AML-193 (cell line): ENCODE measurements at places on chromosomes 5 and 9.

DNA sequence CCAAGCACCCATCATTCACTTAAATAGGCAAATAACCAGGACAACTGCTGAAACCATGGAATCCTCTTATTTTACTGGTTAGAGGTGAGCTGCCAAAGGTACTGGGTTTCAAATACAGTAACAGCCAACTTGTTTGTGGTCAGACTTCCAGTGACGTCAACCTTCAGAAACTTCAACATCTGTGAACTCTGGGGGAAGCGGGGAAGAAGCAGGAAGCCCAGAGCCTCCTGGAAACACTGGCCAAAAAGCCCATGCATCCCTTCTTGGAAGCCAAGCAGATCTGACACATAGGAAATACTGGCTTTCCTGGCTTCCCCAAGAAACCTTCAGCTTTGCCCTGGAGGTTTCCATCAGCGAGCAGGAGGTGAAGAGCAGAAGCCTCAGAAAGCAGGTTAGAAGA, 4.9 kb upstream of the FRRS1L start:
- DNase-seq = no peak

DNA sequence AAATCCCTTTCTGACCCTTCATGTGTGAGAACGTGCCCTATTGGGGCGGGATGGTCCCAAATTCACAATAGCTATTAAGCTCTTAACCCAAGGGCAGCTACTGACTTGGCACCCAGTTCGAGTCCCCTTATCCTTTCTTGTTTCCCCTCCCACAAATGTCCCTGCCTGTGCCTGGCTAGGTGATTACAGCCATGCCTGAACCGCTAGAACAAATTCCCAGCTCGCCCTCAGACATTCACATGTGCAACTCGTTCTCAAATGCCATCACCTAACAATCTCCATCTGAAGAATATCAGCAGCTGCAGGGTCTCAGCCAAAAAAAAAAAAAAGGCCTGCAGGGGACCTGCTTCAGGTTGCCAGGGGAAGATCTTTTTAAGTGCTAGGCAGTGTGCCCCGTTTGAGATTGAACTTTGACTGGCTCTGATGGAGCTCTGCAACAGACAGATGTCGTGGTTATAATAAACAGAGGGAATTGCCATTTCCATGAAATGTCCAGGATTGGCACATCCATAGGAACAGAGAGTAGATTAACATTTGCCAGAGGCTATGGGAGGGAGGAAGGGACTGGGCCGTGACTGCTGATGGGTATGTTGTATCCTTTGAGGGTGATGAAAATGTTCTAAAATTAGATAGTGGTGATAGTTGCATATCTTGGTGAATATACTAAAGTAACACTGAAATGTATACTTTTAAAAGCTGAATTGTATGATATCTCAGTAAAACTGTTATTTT, 347.2 kb upstream of the WWC1 start:
- DNase-seq = no peak

- no peak for DNase-seq
Measured at GRCh38 chr9:125822902-125823301, 75.7 kb downstream of the PBX3 start.

DNA sequence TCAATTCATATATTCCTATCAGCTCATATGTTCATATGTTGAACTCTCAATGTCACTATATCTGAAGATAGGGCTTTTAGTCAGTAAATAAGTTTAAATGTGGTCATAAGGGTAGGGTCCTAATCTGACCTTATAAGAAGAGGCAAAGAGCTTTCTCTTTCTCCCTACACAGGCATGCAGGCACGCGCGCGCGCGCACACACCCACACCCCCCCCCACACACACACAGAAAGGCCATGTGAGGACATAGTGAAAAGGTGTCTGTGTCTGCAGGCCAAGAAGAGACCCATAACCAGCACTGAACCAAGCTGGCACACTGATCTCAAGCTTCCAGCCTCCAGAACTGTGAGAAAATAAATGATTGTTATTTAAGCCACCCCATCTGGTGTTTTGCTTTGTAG, 76.0 kb downstream of the PDE4D start:
- no peak for DNase-seq

DNA sequence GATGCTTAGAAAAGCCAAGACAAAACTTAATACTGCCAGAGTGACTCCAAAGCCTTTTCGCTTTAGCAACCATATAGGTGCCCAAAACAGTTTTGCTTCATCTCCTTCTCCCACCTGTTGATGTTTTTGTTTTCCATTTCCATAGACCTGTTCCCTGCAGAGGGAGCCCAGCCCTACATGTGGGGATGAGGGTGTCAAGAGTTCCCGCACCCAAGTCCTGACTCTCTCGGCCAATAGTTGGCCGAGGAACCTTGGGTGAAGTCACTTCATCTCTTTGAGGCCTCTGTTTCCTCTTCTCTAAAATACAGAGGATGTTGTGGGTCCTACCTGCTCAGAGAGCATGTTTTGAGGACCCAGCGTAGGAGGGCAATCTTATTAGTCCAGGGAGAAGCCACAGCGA, 38.5 kb upstream of the LCP2 start:
- DNase-seq = no peak

GRCh38 chr9:77807281-77807683, 159.2 kb upstream of the GNA14 start:
- peak; percentile 62 for DNase-seq

DNA sequence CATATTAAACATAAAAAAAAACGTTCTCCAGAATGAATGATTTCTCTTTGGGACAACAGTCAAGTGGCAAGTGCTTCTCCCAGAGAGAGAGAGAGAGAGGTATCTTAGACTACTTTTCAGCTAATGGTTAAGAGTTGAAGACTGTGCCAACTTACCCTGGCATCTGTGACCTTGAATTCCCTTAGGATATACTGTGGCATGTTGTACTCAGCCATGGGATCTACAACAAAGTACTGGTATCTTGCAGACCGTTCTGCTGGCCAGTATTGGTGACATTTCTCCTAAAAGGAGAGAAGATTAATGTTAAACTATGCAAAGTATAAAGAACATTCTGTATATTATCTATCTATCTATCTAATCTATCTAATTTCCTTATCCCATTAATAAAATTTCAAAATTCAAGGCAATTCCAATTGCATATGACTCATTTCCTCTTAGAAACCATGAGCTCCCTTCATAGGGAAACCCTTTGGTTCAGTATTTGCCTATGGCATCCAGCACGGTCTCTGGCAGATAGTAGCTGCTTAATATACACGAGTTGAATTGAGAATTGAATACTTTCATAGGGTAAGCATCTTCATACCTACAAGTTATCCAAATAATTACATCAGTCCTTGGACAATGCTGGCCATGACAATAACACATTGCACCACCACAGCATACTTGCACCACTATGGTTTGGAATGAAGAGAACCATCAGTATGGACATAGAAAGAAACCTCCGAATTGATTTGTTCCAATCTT, 539.4 kb upstream of the DMAC1 start:
- DNase-seq = no peak

- DNase-seq = peak; percentile 37
Measured at GRCh38 chr5:122195802-122196394, 66.6 kb downstream of the ZNF474 start.

DNA sequence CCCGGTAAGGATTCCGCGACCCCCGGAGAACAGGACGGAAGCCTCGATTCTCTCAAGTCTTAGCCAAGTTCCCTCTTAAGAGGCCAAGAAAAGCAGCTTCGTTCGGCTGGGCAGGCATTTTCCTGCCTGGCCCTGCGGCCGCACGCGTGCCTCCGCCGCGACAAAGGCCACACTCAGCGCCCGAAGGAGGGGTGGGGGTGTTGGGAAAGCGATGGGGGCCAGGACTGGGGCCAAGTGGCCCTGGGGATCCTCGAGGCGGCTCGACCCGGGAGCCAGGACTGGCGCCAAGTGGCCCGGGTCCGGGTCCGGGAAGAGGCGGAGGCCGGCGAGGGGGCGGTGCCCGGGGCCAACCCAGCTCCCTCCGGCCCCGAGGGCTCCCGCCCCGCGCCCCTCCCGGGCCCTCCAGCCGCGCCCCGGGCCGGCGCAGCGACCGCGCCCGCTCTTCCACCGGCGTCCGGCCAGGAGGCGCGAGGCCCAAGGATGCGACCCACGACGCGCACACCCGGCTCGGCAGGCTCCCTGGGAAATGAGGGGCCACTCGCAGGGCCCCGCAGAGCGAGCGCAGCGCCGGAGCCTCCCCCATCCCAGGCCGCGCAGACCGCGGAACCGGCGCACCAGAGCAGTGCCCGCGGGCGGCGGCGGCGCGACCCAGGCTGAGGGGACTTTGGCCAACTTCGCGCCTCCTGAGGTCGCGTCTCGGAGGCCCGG, 756 bp downstream of the VAV2 start:
- DNase-seq = no peak

- no peak for DNase-seq
Measured at GRCh38 chr5:65262096-65262495, 219.6 kb downstream of the ADAMTS6 start.

GRCh38 chr9:123925819-123926218, 4.1 kb downstream of the DENND1A start:
- DNase-seq = peak; percentile 74

DNA sequence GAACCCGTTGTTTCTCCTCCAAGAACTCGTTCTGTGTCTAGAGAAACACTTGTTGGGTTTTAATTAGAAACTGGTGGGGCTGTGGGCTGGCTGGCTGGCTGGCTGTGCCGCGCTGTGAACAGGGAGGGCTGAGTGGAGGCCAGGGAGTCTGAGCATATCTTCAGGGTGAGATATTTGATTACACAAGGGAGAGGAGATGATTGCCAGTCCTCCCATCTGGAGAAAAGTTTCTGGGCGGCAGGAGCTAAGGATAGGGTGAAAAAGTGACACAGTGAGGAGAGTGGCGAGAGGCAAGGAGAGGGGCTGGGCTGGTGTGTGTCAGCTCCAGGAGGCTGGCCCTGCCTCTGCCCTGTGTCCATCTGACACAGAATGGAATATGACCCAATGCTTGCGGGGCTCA, 63.0 kb downstream of the GDNF start:
- no peak for DNase-seq

GRCh38 chr9:100601216-100601615, 23.3 kb downstream of the CAVIN4 start:
- DNase-seq = peak; percentile 63

DNA sequence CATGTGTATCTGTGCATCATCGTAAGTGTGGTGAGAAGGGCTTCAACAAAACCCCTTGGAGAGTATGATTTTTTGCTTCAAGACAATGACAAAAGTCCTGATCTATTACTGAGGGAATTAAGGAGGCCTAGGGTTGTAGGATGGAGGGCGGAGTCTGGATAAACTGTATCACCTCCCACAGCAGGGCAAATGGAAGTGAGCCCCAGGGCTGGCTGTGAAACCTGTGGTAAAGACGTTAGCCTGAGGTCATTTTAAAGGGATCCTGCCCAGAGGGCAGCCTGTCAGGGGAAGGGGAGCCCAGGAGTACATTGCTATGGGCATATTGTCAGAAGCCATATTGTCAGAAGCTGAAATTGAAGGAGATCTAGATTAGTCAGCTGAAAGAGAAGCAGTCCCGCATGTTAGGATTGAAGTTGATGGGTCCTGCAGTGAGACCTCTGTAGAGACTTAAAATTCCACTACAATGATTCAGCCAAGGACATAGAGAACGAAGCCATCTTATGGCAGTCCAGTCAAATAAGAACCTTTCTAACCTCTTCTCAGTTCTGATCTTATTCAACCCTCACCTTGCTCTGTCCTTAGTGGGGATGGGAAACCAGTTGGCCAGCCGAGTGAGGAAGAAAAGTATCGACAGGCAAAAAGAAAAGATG, 26.9 kb downstream of the ADGRV1 start:
- DNase-seq = no peak

- DNase-seq = no peak
Measured at GRCh38 chr5:173774271-173774761, 113.8 kb upstream of the CPEB4 start.

GRCh38 chr5:174148721-174149120, 103.2 kb downstream of the NSG2 start:
- DNase-seq = no peak

- DNase-seq = no peak
Measured at GRCh38 chr5:75670577-75670976, 46.7 kb downstream of the POC5 start.

GRCh38 chr5:74241751-74242140, 398.8 kb downstream of the ENC1 start:
- DNase-seq = no peak

GRCh38 chr9:78678877-78679276, 382.0 kb downstream of the PSAT1 start:
- DNase-seq = no peak

GRCh38 chr5:174589011-174589410, 135.4 kb upstream of the MSX2 start:
- no peak for DNase-seq

- peak; percentile 40 for DNase-seq
Measured at GRCh38 chr9:33517373-33517772, 6.7 kb upstream of the ANKRD18B start.

- DNase-seq = no peak
Measured at GRCh38 chr9:137759117-137759516, 118.5 kb upstream of the CACNA1B start.

GRCh38 chr9:24817756-24818155, 272.1 kb upstream of the IZUMO3 start:
- DNase-seq = no peak

DNA sequence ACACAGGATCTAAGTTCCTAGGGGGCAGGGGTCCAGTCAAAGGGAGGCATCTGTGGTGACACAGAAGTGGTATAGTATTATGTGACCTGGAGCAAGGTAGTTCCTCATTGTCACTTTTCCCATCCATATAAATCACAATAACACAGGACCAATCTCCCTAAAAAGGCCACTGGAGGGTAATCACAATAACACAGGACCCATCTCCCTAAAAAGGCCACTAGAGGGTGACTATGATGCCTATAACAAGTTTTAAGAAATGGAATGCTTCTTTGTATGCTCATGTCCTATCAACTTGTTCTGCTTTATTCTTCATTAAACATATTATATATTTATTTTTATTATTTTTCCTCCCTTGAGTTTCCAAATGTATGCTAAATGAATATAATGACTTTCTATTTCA, 254.6 kb downstream of the ASTN2 start:
- DNase-seq = no peak

DNA sequence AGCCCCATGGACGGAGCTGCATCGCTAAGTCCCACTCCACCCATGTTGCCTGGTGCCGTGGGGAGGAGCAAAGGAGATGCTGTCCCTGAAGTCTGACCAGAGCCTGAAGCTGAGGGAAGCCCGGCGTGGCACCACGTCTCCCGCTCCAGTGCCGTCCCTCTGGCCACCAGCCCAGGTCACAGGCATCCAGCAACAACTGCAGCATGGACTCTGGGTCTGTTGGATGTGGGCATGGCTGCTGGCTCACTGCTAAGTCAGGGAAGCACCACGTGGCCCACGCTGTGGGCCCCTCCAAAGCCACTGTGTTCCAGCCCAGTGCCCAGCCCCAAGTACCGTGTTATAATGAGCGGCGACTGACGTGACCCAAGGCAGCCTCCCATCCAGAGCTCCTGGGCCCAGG, 112.6 kb downstream of the SYK start:
- DNase-seq = no peak

DNA sequence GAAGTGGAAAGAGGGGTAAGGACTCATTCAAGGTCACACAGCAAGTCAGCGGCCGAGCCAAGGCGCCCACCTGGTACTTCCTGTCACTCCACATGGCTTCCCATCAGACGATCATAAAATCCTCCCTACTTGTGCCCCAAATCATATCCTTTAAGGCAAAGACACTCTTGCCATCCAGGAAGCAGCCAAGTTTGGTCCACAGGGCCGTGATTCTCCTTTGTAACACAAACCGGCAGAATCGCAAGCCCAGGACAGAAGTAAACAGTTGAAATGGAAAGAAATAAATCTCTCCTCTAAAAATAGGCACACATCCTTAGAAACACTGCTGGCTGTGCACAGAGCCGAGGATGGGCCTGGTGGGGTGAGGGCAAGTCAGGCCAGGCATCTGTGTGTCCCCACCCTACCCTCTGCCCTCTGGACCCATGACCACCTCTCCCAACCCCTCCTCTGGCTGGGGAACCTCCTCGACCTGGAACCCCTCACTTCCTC, 30.5 kb downstream of the TMOD1 start:
- DNase-seq = no peak
